ENCODE measurements at places on chromosomes 2 and 18.

- DNase-seq, result peak; percentile 87
Measured at GRCh38 chr18:57542812-57543427, 43.6 kb downstream of the FECH start.

DNA sequence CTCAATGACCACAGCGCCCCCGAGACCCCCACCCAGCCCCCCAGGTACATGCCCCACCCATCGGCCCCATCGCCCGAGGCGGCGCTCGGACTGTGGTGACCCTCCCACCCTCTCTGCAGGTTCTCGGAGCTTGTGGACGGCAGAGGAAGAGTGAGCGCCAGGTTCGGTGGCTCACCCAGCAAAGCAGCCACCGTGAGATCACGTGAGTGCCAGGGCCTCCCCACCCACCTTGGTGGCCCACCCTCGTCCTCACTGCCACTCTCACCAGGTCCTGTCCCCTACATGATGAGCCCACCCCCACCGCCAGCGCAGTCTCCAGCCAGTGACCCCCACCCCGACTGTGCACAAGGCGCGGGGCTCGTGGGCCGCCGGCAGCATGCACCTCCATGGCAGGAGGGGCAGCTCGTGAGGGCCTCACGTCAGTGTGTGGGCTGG lies 30.4 kb downstream of the MTERF4 start:
- DNase-seq, result no peak

GRCh38 chr2:200746301-200746700 lies 65.4 kb upstream of the BZW1 start:
- DNase-seq, result no peak

DNA sequence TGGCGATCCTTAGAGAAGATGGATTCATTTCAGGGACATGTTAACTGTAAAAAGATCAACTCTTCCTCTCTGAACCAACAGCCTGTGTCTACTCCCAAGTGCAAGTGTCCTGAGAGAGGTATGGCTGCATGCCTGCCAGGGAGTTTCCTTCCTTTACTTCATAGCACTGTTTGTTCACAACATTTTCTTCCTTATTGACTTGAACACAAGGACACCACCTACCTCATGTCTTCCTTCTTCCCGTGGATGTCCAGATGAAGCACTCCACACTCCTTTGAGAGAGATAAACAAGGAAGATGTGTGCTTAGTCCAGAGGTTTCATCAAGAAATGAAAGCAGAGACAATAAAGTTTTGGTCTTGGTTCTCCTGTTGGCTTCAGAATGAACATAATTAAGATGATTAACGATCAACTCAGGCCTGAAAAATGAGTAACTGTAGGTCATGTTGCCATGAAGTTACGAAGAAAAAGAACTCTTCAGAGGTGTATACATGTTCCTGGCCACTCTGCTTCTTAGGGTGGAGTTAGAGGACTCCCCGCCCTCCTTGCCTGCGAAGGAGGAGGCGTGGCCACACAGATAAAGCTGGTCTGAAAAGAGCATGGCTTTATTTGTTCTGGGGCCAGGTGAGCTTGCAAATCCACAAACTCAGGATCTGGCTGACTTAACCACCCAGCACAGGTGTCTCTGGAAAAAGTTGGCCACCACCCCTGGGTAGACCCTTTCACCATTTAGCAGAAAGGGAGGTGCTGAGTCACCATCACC lies 155.0 kb upstream of the KCTD1 start:
- DNase-seq, result no peak

GRCh38 chr2:147197754-147198483 lies 646.9 kb upstream of the ACVR2A start:
- no peak for DNase-seq

- peak; percentile 33 for DNase-seq
Measured at GRCh38 chr2:135225781-135226180, 173.7 kb downstream of the RAB3GAP1 start.

DNA sequence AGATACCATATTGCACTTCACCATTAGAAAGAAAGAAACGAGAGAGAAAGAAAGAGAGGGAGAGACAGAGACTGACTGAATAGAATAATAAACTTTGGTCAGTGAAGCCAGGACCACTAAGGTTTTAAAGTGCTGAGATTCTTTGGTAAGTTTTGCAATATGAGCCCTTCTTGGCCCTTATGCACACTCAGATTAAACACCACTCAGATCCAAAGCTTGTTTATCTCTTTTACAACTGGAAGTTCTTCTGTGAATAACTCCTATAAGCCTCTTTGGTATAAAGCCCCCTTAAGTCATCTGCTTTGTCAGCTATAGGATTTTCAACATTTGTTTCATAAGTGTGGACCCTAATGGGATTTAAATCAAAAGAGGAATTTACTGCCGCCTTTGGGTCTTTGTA lies 40.8 kb downstream of the PID1 start:
- no peak for DNase-seq

DNA sequence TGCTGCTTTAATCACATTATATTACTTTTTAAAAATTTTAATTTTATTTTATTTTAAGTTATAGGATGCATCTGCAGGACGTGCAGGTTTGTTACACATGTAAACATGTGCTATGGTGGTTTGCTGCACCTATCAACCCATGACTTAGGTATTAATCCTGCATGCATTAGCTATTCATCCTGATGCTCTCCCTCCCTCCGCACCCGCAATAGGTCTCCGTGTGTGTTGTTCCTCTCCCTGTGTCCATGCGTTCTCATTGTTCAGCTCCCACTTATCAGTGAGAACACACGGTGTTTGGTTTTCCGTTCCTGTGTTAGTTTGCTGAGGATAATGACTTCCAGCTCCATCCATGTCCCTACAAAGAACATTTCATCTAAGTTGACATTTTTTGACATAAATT lies 283.2 kb downstream of the CYRIA start:
- DNase-seq, result no peak

GRCh38 chr18:22466608-22467395 lies 49.1 kb upstream of the CTAGE1 start:
- DNase-seq, result peak; percentile 60

- no peak for DNase-seq
Measured at GRCh38 chr2:129752686-129753085, 226.8 kb upstream of the RAB6C start.

GRCh38 chr18:48879008-48879431 lies 71.7 kb downstream of the SMAD7 start:
- no peak for DNase-seq

Data from foreskin fibroblast (primary cell).